ENCODE measurements at places on chromosomes 3 and 15.

DNA sequence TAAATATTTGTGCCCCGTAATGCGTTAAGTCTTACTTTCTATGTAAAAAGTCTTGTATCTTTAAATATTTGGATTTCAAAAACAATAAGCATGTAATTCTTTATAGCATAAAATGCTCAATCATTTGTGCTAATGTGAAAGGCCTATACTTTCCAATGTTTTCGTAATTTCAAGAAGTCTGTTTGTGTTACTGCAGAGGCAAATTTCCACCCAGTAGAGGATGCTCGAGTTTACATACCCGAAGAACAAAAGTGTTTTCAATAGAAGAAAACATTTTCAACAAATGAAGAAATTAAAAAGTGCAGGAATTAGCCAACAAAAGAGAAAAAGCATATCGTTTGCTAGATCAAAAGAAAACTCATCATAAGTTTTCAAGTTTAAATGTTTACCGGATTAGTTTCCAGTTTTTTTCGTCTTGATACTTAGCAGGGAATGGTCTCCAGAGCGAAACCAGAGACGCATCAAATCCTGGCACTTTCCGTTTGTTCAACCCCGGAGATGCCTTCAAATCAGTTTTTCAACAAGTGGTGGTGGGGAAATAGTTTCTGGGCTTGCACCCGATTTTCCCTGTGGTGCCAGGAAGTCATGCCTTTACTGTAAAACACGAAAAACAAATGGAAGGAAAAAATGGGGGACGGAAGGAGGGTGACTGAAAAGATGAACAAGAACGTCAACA lies 1.0 kb downstream of the CGGBP1 start:
- no peak for DNase-seq

GRCh38 chr3:112605285-112605684 lies 35.7 kb downstream of the CCDC80 start:
- peak; percentile 49 for DNase-seq

- DNase-seq: no peak
Measured at GRCh38 chr3:82814660-82815059, 1053.2 kb upstream of the GBE1 start.

DNA sequence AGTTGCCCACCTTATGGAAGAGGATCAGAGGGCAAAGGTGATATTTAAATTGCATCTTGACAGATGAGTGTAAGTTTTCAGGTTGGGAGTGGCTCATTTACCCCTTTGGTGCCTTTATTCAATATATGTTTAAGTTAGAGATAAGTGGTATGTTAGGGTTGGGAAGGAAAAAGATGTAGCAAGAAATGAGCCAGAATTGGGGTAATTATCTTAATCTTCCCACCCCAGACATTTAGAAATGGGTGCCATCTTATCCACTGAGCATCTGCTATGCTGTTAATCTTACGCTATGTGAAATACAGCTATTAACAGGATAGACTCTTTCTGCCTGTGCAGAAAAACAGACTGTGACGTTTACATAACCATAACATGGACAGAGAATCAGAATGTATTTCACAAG lies 6.3 kb downstream of the CMTM7 start:
- no peak for DNase-seq

DNA sequence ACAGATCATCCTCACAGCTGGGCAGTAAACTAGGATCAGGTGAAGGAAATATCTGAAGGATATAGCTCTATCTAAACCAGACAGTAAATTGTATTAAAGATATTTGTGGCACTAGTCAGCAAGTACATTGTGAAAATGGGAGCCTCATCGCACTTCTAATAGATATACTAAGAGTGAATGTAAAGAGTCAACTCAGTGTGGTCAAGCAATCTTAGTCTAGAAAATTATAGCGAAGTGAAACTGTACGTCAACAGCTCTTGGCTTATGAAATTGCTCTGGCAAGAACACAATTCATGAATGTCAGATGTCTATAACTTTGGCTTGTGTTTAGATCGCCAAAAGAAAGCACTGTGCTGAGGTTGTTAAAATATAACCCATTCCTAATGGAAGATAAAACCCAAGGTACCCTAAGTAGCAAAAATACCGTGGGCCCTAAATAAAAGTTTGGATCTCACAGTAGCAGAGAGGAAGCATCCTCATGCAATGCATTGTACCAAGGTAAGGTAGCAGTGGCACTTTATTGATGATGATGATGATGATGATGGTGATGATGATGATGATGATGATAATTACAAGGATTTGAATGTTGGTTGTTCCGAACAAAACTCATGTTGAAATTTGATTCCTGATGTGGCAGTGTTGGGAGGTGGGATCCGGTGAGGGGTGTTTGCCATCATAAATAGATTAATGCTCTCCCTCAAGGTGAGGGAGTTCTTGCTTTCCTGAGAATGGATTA lies 228.5 kb downstream of the UNC13C start:
- no peak for DNase-seq

- DNase-seq: no peak
Measured at GRCh38 chr3:30720586-30721313, 114.3 kb downstream of the TGFBR2 start.

DNA sequence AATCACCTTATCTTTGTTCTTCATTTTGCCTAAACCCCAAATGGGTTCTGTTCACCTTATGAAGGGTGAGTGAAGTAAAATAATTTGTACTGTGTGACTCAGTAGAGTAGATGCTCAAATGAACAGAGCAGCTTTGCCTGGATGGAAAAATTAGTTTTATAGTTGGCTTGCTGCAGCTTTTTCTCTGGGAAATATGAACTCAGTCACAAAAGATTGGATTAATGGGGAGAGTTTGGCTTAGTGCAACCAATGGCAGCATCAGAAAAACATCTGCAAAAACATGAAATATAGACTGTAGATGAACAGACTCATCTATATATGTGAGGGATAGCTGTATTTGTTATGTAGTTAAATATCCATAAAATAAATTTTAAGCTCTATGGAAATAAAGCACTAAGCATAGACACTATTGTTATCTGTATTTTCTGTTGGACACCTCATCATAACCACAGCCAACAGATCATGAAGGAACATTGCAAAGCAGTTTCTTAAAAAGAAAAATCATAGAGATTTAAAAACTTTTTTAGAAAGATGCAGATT lies 181.3 kb downstream of the ECT2 start:
- DNase-seq: no peak

GRCh38 chr15:67037694-67038093 lies 27.7 kb upstream of the SMAD3 start:
- no peak for DNase-seq

DNA sequence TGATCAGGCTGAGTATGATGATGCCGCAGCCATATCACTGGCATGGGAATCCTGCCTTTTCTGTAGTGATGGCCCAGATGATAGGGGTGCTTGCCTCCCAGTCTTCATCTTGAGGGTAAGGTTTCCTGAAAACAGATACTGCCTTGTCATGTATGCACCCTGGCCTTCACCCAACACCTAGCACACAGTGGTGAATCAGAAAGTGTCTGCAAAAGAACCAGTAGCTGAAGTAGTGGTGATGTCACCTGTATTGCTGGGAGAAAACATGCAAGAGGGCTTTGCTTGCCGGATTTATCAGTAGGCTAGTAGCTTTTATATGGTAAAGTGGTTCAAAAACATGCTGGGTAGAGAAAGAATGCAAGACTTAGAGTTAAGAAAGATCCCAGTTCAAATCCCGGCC lies 419.8 kb upstream of the WNT5A start:
- DNase-seq: no peak

- DNase-seq: no peak
Measured at GRCh38 chr3:102018551-102018950, 169.2 kb downstream of the NFKBIZ start.

DNA sequence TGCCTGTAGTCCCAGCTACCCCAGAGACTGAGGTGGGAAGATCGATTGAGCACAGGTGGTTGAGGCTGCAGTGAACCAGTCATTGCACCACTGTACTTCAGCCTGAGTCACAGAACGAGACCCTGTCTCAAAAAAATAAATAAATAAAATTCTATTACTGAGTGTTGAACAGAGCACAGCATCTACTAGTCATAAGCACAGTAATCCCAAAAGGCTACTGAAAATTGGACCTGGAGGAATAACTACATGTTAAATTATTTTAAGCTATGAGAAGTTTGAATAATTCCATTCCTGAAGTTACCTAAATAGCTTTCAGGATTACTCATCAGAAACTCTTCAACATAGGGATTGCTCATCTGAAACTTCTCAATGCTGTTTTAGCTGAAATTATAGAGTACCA lies 43.4 kb downstream of the ARMC8 start:
- DNase-seq: no peak

GRCh38 chr3:114558271-114558670 lies 264.4 kb downstream of the TIGIT start:
- no peak for DNase-seq

DNA sequence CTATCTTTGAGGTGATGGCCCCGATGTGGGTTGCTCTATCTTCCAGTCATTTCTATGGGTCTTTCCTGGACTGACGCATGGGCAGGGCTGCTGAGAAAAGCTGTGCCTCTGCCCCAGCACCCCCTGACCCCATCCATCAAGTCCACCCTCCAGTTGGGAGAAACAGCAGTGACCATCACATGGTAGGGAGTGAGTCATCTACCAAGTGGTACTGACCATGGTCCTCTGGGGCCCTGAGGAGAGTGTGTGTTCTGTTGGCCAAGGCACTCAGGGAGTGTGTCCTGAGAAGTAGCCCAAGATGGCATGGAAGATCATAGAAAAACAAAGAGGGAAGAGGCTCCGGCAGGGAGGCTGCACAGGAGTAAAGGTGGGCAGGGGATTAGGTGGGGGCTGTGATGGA lies 1.6 kb upstream of the DNAH1 start:
- DNase-seq: no peak

DNA sequence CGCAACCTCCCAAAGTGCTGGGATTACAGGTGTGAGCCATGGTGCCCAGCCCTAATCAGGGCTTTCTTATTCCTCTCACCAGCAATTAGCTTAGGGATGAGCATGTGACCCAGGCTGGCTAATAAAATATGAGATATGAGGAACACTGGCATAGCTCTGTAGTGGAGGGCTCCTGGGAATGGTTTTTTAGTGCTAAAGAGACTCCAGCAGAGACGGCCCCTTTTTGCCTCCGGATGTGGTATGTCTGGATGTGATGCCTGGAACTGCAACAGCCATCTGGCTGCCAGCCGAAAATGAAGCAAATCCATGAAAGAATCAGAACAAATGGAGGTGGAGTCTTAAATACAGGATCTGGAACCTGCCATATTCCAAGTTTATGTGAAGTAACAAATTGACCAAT lies 69.1 kb upstream of the MAGI1 start:
- DNase-seq: peak; percentile 14

DNA sequence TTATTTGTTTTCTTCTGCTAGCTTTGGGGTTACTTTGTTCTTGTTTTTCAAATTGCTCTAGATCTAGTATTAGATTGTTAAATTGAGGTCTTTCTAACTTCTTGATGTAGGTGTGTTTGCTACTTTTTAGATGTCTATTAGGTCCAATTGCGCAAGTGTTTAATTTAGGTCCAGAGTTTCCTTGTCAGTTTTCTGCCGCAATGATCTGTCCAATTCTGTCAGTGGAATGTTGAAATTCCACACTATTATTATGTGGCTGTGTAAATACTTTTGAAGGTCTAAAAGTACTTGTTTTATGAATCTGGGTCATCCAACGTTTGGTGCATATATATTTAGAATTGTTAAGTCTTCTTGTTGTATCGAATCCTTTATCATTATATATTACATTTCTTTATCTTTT lies 324.4 kb upstream of the SGO1 start:
- DNase-seq: no peak

DNA sequence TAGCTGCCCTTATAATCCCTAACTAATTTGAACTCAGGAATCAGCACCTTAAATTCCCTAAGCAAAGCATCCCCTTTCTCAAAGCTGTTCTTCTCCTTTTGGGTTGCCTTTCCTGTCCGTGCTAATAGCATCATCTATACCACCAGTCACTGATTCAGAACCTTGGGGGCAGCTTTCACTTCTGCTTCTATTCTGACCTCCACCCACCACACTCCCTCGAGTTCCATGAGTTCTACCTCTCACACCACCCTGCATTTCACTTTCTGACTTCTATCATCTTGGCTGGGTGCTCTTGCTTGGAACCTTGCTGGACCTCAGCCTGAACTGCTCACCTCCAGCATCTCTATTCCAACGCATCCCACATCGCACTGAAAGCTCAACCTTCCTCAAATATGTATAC lies 55.4 kb upstream of the KCNMB2 start:
- DNase-seq: no peak

- no peak for DNase-seq
Measured at GRCh38 chr3:52721002-52721729, 15.3 kb downstream of the SPCS1 start.

DNA sequence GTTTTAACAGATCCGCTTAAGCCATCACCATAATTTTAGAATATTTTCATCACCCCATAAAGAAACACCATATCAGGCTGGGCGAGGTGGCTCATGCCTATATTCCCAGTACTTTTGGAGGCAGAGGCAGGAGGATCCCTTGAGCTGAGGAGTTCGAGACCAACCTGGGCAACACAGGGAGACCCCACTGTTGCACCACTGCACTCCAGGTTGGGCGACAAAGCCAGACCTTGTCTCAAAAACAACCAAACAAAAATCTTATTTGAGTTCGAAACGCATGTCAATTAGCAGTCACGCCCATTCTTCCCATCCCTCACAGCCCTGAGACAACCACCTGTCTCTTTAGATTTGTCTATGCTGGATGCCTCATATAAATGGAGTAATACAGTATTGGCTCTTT lies 119.9 kb downstream of the KLF13 start:
- DNase-seq: no peak

DNA sequence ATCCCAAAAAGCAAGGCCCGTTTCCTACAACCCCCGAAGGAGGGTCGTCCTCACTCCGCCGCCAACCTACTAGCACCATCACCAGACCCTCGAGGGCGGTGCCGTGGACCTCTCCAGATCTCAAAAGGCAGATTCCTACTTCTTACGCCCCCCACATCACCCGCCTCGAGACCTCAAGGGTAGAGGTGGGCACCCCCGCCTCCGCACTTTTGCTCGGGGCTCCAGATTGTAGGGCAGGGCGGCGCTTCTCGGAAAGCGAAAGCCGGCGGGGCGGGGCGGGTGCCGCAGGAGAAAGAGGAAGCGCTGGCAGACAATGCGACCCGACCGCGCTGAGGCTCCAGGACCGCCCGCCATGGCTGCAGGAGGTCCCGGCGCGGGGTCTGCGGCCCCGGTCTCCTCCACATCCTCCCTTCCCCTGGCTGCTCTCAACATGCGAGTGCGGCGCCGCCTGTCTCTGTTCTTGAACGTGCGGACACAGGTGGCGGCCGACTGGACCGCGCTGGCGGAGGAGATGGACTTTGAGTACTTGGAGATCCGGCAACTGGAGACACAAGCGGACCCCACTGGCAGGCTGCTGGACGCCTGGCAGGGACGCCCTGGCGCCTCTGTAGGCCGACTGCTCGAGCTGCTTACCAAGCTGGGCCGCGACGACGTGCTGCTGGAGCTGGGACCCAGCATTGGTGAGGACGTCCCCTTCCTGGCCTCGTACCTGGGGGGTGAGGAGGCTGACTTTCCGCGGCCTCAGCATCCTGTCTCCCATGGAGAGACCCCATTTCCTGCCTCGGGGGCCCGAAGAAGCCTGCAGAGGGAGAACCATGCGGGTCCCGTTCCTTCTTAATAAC lies at the start of gene MYD88:
Gene MYD88 (plus strand): TSS at position 313 of the 842 bp plus-strand sequence. CDS start 40 bp downstream, at position 353.
- DNase-seq: peak; percentile 23

GRCh38 chr3:48077815-48078214 lies 61.6 kb upstream of the MAP4 start:
- DNase-seq: no peak
